ENCODE measurements at places on chromosomes 7 and 10.
A peak's percentile ranks its signal among the peaks of the same experiment; 100 is the strongest.

- no peak for DNase-seq
Observed at GRCh38 chr7:41574377-41574776, 128.5 kb downstream of the INHBA start.

DNA sequence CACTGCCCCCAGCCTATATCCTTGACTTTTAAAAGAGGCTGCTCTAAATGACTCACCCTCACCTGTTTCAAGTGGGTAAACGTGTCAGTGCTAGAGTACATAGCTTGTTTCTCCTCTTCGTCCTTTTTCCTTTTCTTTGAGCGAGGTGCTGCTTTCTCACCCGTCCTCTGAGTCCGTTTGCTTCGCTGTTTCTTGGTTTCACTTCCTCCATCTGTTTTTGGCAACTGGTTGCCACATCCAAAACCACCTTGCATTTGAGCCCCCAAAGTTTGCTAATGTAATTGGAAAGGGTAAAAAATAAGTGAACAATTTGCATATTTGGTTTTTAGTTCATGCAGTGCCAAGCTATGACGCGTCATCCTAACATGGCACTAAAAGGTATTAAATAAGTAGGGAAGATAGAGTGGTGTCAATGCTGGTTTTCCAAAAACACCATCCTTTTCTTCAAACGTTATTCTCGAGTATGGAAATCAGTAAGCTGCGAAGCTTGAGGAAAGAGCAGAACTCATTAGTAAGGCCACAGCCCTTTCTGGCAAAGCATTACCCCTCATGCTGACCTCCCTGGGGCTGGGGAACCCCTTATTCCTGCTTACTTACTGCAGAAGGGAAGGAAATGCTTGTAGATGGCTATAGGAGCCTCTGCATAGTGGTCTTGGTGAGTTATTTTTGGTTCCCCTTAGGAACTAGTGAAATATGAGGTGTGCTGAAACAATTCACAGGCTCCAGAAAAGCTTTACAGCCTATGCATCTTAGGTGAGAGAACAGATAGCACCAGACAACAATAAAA lies 133.5 kb downstream of the GALNT11 start:
- DNase-seq = no peak

GRCh38 chr10:46299536-46300369 lies 13.0 kb downstream of the ANTXRL start:
- DNase-seq = peak; percentile 6

GRCh38 chr10:58064714-58065528 lies 202.8 kb downstream of the IPMK start:
- DNase-seq = peak; percentile 16

- no peak for DNase-seq
Observed at GRCh38 chr7:127782654-127783559, 130.9 kb downstream of the SND1 start.

GRCh38 chr7:93365341-93365740 lies 133.2 kb downstream of the VPS50 start:
- no peak for DNase-seq

DNA sequence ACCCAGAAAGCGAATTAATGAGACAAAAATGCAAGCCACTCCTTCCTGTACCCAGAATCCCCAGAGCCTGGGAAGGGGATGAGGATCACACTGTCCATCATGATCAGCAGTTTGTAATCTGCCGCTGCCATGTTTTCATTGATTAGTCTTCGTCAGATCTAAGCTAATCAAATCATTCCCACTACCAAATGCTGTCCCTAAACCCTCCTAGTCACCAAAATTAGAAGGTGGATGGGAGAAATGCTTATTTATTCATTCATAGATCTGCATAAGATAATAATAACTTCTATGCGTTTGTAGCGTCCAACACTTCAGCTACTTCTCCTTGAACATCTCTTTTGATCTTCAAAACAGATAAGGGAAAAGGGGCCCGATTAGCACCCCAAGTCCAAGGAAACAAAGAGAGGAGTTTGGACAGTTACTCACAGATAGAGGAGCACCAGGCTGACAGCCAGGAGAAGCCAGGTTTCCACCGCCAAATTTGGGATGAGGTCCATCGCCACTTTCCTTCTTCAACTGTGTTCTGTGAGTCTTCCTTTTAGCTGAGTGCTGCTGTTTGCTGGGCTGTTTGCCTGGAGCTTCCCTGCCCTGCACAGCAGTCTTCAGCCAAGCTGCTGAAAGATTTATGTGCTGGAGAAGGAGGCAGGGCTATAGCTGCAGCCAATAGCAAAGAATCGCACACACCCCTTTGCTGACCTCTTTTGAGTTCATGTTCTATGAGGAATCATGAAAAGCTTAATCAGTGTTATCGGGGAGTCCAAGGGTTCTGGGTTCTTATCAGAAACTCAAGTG lies at the start of gene CYP3A5:
Gene CYP3A5, minus strand, starts transcription at position 597 of the 792 bp plus-strand sequence. Its CDS starts 100 bp downstream, at position 497.
- DNase-seq = no peak

DNA sequence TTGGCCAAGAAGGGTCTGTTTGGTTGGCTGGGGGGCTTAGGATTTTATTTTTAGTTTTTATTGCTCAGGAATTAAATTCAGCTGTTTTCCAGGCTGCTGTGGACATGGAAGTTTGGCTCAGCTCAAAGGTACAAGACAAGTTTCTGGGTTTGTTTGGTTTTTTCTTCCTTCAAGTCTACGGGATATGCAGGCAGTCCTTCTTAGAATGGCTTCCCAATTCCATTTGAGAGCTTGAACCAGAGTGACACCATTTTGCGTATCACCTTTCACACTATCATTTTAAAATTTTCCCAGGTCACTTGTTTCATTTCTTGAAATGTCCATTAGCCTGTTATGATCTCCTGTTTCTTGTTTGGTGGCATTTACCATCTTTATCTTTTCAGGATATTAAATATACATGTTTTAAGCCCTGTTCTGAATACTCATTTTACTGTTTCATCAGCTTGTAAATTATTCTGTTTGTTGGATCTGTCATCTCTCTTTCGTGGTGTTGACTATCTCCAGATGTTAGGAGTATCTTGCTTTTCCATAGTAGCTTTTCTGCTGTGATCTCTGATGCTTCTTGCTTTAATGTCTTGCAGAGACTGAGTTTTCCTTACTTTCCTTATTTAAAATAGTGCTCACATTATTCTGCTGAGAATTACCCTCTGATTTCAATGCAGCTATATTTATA lies 9.4 kb upstream of the TMEM168 start:
- DNase-seq = no peak

- no peak for DNase-seq
Observed at GRCh38 chr10:66746246-66746645, 179.6 kb upstream of the LRRTM3 start.
